ENCODE measurements at places on chromosomes 6 and 20. TPM values are rescaled to one million over a fixed set of nuclear protein-coding genes. Genes with fewer than 3 reads are reported as not detected.

Gene MYCT1
- not detected for total RNA-seq

DNA sequence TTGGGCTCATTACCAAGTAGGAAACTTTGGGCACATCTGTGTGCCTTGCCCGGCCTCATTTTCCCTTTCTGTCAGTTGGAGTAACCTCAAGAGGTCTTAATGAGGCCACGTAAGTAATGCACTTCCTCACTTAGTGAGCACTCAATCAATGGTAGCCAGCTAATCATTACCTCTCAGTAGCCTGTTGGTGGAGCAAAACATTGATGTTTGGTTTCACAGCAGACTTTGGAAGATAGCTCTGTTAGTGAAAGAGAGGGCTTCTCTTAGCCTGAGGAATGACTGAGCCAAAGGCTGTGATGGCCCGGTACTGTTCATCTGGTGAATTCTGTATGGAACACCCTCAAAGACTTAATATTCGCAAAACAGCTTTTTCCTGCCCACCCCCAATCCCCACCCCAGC lies 55.9 kb upstream of the ID4 start:
- DNase-seq, result no peak

DNA sequence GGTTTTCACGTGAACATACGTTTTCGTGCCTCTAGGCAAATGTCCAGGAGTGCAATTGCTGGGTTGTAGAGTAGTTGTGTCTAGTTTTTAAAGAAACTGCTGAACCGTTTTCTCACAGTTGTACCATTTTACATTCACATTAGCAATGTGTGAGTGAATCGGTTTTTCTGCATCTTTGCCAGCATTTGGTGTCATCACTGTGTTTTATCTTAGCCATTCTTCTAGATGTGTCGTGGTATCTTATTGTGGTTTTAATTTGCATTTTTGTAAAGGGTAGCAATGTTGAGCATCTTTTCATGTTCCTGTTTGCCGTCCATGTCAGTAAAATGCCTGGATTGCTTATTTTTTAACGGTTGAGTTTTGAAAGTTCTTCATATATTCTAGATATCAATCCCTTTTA lies 10.2 kb downstream of the DOK5 start:
- DNase-seq, result no peak

GRCh38 chr6:66675906-66676305 lies 968.9 kb upstream of the EYS start:
- DNase-seq, result no peak

- DNase-seq, result no peak
Measured at GRCh38 chr6:74689601-74690000, 516.3 kb downstream of the COL12A1 start.

Gene GTSF1L
- not detected for total RNA-seq

DNA sequence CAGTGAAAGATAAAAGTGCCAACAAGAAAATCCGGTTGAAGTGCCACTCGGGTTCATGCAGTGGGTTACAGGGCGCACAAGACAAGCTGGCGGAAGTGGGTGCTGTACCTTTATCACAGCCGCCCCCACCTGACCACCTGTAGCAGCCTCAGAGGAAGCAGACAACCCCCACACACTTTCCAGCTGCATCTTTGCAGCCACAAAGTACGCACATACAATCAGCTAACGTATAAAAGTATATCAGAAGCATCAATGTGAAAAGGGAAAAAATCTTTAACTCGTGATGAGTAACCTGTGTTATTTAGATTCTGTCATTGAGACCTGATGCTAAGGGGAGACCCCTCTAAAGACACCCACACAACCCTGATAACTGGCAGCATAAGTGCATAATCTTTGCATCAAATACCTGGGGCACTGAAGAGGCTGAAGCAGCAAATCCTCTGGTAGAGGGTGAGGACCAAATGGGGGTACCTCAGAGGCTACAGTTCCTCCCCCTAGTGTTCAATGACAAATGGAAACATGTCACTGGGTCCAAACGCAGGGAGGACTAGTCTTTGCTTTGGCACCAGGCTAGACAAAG lies 22.1 kb downstream of the BACH2 start:
- DNase-seq, result no peak

Data from Calu3 (cell line).